ENCODE measurements at places on chromosomes 12 and 14.

DNA sequence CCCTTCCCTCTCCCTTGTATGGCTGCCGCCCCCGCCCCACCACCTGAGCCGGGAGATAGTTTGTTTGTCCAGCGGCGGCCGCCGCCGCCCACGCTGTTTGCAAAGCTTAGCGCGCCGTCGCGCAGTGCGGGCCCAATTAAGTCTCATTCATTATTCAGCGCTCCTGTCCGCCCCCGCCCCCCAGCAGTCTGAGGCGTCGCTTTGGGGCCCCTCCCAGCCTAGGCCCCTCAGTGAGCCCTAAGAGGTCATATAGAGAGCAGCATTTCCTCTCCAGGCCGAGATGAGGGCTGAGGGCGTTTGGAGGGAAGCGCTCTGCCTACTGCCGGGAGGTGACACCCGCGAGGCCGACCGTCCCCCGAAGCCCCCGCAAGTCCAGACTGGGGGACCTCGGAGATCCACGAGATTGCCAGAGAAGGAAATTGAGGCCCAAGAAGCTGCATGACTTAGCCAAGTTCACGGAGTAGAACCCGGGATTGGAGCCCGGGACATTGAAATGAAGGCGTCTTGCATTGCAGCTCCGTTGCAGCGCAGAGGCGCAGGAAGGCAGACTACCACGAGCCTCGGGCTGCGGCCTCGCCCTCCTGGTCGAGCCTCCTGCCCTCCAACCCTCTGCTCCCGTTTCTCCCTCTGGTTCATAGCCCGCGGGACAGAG is at the start of gene DNAJC22:
Gene DNAJC22, plus strand, starts transcription at position 230 of the 652 bp plus-strand sequence. CDS start 1,985 bp downstream, outside the sequence.
- DNase-seq, result no peak

- DNase-seq, result no peak
These were observed 73.4 kb downstream of the MNAT1 start for GRCh38 chr14:60807971-60808370.

- no peak for DNase-seq
These were observed 51.9 kb downstream of the TESPA1 start for GRCh38 chr12:54932691-54933090.

- DNase-seq, result no peak
These were observed 11.1 kb downstream of the GPR84 start for GRCh38 chr12:54352891-54353874.

- DNase-seq, result no peak
These were observed 21.1 kb upstream of the CERS5 start for GRCh38 chr12:50188241-50188781.

- DNase-seq, result no peak
These were observed 32.3 kb downstream of the LGMN start for GRCh38 chr14:92716131-92716530.

- DNase-seq, result no peak
These were observed 52.6 kb upstream of the MMP17 start for GRCh38 chr12:131775392-131776236.

GRCh38 chr12:68206446-68206845 is 19.2 kb downstream of the IL26 start:
- no peak for DNase-seq

DNA sequence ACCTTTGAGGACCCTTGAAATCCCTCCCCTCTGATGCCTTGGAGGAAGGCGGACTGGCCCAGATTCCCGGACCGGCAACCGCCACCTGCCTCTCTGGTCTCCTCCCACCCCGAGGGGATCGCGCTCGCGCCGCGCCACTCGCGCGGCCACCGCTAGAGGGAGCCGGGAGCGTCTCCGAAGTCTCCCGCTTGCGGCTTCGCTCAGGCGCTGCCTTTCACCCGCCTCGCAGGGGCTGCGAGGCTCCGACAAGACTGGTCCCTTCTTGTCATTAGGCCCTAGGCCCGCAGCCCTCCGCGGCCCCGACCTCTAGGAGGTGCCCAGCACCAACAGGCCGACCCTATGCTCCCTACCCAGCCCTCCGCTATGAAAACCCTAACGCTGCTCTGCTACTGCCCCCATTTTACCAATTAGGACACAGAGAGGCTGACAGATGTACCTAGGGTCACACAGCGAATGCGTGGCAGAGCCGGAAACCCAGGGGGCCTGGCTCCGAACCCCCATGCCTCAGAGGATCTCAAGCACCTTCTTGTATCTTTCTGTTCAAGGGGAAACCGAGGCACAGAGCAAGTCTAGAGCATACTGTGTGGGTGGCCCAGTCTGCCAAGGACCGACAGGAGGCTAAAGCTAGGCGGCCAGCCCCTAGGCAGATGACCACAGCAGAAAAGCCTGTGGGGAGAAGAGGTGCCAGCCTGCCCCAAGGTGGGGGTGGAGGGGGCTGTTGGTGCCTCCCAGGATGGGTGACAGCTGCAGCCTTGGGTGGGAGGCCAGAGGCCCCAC is 21.4 kb upstream of the VSX2 start:
- DNase-seq, result peak; percentile 65

- DNase-seq, result peak; percentile 78
These were observed 486 bp upstream of the AKT1 start for GRCh38 chr14:104795781-104796686.

GRCh38 chr14:80164991-80165721 is 46.1 kb downstream of the DIO2 start:
- no peak for DNase-seq

- peak; percentile 66 for DNase-seq
These were observed 10.3 kb downstream of the DCP1B start for GRCh38 chr12:1993871-1994371.

DNA sequence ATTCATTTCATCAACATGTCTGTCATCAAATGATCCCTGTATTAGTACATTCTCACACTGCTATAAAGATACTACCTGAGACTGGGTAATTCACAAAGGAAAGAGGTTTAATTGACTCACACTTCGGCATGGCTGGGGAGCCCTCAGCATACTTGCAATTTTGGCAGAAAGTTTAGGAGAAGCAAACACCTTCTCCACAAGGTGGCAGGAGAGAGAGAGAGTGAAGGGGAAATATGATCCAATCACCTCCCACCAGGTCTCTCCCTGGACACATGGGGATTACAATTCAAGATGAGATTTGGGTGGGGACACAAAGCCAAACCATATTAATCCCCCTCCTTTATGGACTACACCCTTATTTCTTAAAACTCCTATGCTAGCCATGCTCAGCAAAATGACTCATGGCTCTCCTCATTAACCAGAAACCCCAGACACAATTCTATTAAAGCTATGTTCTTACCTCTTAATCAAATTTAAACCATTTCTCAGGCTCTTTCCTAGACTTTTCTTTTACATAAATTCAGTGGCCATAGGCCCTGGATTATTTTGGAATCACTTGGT is 932.3 kb downstream of the FLRT2 start:
- DNase-seq, result peak; percentile 14

GRCh38 chr12:30329281-30329680 is 366.4 kb downstream of the IPO8 start:
- DNase-seq, result no peak

DNA sequence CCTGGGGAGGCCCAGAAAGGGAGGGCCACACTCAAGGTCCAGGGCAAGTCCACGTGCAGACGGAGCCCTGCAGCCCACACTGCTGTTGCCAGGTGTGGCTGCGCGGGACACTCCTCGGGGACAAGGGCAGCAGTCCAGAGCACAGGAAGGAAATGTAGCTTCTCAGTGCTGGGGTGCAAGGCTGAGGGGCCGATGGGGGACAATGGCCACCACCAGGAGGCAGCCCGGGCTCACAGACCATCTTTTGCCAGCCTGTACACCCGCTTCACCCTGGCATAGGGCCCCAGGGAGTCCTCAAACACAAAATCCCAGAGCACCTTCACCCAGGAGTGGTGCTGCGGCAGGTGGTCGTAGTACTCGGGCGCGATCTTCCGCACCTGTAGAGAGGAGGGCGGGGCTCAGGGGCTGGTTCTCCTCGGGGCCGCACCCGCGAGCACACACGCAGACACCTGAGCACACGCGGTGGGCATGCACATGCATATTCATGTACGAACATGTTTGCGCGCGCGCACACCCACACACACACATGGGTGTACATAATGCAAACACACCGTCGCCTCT is 12.8 kb downstream of the DEGS2 start:
- DNase-seq, result peak; percentile 69

- DNase-seq, result no peak
These were observed 80.4 kb upstream of the SINHCAF start for GRCh38 chr12:31406345-31406744.

- no peak for DNase-seq
These were observed 129.0 kb upstream of the WSCD2 start for GRCh38 chr12:108000111-108000510.

GRCh38 chr14:69528143-69528542 is 43.6 kb downstream of the PLEKHD1 start:
- DNase-seq, result no peak

DNA sequence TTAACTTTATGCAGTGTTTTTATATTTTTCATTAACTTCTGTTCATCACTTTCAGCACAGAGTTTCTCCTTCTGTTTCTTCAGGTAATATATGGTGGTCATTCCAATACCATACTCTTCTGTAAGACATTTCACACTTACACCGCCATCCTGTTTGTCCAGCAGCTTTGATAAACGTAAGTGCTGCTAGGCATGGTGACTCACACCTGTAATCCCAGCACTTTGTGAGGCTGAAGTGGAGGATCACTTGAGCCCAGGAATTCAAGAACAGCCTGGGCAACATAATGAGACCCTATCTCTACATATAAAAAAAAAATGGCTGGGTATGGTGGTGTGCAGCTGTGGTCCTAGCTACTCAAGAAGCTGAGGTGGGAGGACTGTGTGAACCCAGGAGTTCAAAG is 55.8 kb downstream of the EXOC5 start:
- no peak for DNase-seq

- no peak for DNase-seq
These were observed 19.6 kb upstream of the ATP5MC2 start for GRCh38 chr12:53695152-53696145.

- no peak for DNase-seq
These were observed 116.0 kb downstream of the TTC6 start for GRCh38 chr14:37711356-37711830.

- DNase-seq, result no peak
These were observed 267.1 kb upstream of the RGS6 start for GRCh38 chr14:71665157-71665556.

GRCh38 chr12:32298917-32299316 is 100.4 kb upstream of the FGD4 start:
- DNase-seq, result no peak

DNA sequence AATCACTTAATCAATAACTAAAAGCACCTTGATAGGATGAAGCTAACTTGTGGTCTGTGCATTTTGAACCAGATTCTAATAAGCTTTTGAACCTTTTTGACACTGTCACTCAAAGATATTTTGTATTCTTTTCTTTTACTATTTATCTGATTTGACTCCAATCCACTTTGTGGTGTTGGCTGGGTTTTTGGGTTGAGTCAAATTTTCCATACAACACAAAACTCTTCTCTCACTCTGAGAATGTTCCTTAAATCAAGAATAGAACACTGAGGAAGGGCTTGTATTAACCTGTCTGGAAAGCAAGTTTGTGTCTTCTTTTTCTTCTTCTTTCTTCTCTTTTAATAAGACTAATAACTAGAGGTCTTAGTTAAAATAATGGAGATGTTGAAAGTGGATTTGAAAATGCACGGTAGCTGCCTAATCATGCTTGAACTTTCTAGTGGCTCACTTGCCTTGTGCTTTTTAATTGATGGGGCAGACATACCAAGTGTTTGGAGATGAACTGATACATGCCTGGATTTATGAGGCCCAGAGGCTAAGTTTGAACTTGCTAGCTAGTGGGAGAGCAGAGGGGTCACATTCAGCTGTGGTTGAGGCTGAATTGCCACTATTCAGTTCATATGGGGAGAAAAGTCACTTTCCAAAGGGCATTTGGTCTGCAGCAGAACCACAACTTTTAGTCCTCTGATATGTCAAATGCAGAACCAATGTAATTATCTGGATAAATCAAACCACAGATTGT is 93.5 kb upstream of the PTHLH start:
- DNase-seq, result no peak

DNA sequence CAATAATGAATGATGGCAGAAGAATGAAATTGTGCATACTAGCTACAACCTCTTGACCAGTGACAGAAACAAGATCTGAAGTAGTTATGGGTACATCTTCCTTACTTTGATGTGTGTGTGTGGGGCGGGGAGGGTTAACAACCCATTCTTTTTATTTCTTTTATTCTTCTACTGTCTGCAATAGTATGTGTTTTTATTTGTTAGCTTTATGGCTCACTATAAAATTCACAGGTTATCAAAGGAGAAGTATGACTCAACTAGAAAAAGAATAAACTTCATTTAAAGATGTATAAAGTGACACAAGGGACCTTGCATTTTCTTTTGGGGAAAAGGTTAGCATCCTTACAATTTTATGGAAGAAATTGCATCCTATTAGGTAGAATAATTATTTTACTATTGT is 430.5 kb downstream of the DAD1 start:
- DNase-seq, result no peak

DNA sequence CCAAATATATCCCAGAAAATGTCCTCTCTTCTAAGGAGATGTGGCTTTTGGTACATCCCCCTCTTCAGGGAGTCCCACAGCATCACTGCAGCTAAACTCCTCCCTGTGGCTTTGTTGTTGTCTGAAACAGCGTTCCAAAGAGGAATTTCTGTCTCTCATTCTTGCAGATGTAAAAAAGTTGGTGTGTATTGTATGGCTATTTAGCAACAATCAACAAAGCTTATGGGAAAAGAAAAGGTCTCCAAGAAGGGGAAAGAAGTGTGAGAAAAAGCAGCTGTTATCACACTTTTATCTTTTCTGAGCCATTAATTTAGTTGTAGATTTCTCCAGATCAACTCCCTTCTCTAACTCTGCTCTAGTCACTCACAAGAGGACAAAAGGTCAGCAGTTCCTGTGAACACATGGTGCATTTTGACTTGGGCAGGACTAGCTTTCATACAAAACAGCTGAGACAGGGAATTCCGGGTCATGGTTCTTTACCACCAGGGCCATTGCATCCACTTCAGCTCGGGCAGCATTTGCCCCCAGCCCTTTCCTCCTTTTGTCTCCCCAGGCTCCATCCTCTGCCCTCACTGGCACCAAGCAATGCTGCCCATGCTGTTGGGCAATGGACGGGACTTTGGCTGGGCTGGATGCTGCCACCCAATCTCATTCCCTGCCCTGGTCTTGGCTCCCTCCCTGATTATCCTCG is 184.7 kb downstream of the TMX1 start:
- DNase-seq, result no peak

DNA sequence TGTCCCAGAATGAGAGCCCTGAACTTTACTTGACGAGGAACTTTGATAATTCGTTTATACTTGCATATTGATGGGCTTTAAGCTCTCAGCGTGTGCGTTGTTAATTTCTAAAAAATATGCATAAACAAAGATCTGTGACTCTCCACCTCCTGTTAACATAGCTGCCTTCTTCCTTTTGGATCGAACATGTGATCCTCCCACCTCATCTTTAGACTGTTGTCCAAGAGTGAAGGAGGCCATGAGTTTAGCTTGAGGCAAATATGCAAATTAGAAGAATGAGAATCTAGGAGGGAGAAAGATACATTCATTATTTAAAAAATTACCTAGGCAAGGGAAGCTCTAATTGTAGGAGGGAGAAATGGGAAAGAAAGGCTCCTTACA is 617 bp downstream of the TTC8 start:
- no peak for DNase-seq
